ENCODE measurements at places on chromosomes 12 and 14. TPM values are rescaled to one million over a fixed set of nuclear protein-coding genes. Genes with fewer than 3 reads are reported as not detected.

The C2CD5 gene
- 29.1 TPM for total RNA-seq

The AJUBA gene
- 75.0 TPM for total RNA-seq

The SYCP3 gene
- total RNA-seq = 0.52 TPM

The CD163L1 gene
- total RNA-seq = 0.54 TPM

The TAS2R31 gene
- total RNA-seq = 11.8 TPM

The CLEC6A gene
- total RNA-seq = not detected

The NOXRED1 gene
- total RNA-seq = 0.65 TPM

Measured in articular chondrocyte of knee joint (primary cell).